ENCODE measurements at places on chromosomes 2 and 18.

DNA sequence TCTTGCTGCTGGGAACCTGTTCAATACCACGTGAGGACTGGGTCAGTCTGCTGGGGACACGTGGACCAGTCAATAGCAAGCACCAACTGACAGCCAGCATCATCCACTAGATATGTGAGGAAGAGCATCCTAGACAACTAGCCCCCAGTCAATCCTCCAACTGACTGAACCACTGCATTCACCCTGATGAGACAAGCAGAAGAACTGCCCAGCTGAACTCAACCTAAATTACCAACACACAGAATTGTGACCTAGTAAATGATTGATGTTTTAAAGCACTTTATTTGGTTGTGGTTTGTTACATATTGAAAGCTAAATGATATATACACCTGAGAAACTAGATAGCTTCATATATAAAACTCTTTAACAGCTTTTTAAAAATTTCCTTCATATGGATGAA, 15.7 kb downstream of the IRS1 start:
- no peak for DNase-seq

GRCh38 chr2:190636361-190636760, 12.5 kb upstream of the NAB1 start:
- DNase-seq: no peak

- DNase-seq: no peak
Measured at GRCh38 chr2:25098670-25099486, 57.0 kb downstream of the EFR3B start.

DNA sequence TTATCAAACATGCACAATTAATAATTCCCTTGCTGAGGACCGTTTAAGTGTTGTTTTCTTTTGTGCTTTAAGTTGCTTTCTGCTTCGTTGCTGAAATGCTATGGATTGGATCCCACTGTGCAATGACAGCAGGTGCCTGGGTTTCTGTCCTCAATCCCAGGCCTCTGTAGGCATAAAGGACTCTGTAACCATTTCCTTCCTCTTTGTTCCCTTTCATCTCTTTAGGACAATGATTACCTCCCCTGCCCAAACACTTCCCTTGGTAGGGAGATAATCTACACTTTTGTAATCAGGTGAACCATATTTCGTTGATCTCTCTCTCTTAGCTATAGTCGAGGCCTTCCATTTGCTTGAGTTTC, 58.6 kb upstream of the LYPD6B start:
- no peak for DNase-seq

DNA sequence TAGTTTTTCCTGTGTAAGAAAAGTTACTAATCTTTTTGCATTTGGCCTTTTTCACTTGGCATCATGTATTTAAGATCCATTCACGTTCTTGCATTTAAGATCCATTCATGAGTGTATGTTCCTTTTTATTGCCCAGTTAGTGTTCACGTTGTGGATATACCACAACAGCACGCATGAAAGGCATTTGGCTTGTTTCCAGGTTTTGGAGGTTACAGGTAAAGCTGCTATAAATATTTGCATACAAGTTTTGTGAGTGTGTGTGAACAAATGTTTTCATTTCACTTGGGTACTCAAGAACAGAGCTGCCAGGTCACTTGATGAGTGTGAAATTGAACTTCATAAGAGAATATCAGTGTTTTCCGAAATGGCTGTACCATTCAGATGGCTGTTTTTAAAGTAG, 121.2 kb downstream of the CCBE1 start:
- DNase-seq: no peak

DNA sequence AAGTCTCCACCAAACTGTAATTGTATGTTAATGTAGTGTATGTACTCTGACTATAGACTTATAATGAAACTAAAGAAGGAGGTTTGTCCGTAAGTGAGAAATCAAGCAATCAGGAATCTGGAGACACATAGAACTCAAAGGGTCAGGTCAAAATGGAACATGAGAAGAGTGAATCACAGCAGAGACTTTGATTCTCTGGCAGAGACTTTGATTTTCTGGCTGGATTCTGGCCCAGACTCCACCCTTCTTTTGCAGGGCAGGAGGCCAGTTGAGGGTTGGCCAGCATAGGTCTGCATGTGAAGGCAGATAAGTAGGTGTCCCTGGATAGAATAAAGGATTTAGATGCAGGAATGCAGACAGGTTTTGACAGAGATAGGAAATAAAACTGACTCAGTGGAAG, 11.0 kb upstream of the NCKAP5 start:
- no peak for DNase-seq

DNA sequence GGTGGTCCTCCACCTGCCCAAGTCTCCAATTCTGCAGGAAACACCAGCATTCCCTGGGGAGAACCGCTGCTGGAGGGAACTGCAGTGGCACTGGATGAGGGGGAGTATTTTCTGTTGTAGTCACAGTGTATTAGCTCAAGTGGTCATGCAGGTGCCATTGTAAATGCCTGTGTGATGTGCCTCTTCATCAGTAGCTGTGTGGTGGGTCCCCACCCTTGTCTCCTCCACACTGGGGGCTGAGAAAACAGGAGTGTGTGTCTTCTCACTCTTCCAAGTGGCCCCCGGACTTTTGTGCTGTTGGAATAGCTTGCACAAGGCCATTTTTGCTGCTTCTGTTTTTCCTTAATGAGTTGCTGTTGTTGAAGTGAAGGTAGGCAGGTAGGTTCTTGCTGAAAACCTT, 8.7 kb downstream of the NCK2 start:
- no peak for DNase-seq

- DNase-seq: no peak
Measured at GRCh38 chr2:239464166-239465016, 63.6 kb upstream of the HDAC4 start.

- DNase-seq: no peak
Measured at GRCh38 chr2:200264631-200265030, 41.9 kb upstream of the SPATS2L start.

GRCh38 chr18:48326901-48327675, 82.1 kb downstream of the ZBTB7C start:
- DNase-seq: no peak

GRCh38 chr2:143608758-143609157, 479.5 kb downstream of the ARHGAP15 start:
- DNase-seq: no peak

- DNase-seq: no peak
Measured at GRCh38 chr2:48885841-48886240, 130.3 kb upstream of the LHCGR start.

DNA sequence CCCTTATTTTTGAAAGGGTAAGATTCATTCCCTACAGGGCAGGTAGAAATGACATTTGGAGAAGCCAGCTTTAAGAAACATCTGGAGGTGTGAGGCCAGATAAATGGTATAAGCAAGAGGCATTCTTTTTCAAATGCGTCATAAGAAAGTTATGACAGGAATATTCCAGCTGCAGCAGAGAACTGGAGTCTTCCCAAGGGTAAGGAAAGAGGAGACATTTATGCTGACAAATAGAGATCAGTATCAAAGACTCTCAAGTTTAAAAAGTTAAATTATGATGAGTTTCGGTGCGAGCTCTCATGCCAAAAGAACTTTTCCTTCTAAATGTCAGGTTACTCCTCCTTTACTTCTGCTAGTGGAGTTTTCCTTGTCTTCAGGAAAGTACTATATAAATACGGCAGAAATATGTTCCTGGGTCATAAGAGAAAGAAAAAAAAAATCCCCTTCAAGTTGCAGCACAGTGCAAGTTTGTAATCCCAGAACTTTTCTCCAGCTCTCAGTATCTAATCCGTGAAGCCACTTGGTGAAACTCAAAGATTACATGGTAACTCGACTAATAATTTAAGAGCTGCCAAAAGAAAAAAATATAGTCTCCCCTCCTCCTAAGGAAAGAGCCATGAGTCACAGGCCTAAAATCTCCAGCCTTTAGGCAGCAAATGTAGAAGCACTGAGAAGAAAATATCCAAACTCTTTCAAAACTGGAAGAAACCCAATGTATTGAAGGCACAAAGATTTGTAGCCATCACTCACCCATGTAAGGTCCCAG, 428.1 kb downstream of the MEIS1 start:
- DNase-seq: no peak

DNA sequence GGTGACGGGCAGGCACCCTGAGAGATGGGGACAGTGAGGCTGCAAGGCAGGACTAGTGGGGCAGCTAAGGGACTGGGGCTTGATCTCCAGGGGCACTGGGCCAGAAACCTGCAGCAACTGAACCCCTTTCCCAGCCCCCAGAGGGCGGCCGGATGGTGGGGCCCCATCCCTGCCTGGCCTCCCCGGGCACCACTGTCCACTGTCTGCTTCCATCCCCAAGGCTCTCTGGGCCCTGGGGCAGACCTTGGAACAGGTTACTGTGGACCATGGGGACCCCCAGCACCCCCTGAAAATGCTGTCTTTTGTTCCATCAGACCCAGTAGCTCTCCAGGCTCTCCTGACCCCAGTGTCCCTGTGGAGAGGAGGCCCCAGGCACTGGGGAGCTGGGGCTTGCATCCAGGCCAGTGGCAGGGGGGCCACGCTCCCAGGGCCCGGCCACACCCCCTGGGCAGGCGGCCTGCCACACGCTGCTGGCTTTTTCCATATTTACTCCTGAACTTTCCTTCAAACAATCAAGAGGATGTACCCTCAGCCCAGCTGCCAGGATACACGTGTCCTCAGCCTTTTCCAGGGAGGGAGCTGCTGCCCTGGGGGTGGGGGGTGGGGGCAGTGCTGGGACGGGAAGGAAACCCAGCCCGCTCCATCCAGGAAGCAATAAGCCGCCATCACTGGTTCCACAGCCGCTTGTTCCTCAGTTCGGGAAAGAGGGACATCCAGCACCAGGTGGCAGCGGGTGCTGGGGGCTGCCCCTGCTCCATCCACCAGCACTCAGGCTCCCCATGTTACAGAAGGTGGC, 102.3 kb upstream of the ODC1 start:
- DNase-seq: no peak

DNA sequence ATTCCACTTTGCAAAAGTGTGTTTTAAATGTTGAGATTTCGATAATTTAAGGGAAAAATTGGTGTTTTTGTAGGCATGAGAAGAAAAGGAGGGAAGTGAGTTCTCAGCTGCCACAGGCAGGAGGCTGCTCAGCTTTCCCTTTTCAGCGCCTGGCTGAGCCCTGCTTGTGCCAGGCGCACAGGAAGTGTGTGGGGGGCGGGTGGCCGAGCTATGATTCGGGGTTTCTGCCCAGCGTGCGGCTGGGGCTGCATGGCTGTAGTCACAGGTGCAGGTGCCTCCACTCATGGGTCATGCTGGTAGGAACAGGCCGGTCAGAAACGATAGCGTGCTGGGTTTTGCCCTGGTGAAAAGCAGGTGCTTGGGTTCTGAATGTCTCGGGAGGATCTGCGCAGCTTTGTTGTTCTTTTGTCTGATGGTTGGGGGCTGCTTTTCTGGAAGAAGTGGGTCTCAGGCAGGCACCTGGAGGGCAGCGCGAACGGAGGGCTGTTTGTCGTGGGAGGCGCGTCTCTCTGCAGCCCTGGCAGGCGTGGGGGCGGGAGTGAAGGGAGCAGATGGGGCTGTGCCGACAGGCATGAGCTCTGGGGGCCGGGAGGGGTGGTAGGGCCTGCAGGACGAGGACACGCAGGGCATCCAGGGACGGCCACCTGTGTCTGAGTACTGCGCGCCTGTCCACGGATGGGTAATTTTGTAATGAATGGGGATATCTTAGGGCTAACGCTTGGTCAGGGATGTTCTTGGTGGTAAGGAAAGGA, 2.1 kb downstream of the KCNG2 start:
- no peak for DNase-seq

DNA sequence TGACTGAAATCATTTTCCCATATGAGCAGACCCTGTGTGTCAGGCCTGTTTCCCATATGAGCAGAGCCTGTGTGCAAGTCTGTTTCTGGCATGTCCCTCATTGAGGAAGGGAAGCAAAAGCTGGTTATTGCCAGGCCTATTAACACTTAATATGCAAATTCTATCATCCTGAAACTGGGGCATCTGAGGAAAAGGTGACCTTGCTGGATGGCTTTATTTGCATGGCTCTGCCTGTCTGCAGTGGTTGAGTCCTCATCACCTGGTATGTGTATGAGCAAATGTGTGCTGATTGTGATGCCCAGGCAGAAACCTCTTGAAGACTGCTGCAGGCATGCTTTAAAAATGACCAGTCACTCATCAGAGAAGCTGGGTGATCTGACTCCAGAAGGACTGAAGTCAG, 31.2 kb downstream of the EIF4E2 start:
- DNase-seq: no peak

GRCh38 chr2:216619411-216620393, 13.5 kb upstream of the IGFBP2 start:
- DNase-seq: no peak

DNA sequence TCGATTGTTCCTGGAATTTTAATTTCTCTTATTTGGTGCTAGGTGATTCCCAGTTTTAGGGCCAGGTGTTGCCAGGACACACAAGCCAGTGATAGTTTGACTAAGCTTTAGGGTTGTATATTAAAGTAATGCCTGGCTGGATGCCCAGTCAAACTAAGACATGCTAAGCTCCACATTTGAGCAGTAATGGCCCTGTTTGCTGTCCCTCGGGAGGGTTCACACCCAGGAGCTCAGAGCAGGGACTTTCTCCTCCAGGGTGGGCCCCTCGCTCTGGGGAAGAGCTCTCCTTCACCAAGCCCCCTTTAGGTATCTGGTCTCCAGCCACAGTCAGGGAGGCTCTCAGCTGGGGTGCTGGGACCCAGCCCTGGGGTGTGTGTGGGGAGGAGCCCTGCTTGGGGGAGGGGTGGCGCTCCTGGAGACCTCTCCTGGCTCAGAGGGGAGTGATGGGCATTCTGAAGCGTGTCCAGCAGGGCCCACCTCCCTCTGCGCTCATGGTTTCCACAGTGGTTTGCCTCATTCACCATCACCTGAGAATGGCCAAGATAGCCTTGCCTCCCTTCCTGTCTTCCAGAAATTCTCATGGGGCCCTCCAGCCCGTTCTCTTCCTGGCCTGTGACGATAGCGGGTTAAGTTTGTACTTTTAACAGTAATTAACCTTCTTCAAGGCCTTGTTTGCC, 31.7 kb downstream of the INPP4A start:
- no peak for DNase-seq

- no peak for DNase-seq
Measured at GRCh38 chr2:127270663-127271062, 23.3 kb downstream of the ERCC3 start.

DNA sequence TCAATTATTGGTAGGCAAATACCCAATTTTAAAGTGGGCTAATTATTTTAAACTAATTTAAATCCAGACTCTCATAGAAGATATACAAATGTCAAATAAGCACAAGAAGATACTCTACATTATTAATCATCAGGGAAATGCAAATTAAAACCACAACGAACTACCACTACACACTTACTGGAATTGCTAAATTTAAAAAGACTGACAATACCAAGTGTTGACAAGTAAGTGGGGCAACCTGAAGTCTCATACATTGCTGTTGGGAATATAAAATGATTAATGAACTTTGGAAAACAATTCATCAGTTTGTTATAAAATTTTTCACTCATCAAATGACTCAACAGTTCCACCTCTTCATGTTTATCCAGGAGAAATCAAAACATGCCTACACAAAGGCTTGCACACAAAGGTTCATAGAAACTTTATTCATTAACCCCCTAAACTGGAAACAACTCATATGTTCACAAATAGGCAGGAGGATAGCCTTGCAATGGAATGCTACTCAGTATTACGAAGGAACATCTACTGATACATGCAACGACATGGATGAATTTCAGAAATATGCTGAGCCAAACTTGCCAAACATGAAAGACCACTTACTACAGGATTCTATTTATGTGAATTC, 120.8 kb downstream of the MCFD2 start:
- no peak for DNase-seq

GRCh38 chr2:24077535-24077877, 1.4 kb upstream of the SF3B6 start:
- DNase-seq: no peak

- no peak for DNase-seq
Measured at GRCh38 chr2:128280158-128280871, 38.4 kb downstream of the HS6ST1 start.

GRCh38 chr2:7627583-7627982, 710.4 kb downstream of the RNF144A start:
- no peak for DNase-seq
